Mammary epithelial cell (primary cell): ENCODE measurements at places on chromosomes 3 and 15. TPM values are rescaled to one million over a fixed set of nuclear protein-coding genes. Genes with fewer than 3 reads are reported as not detected.

The NTRK3 gene
- not detected for polyA plus RNA-seq

The PEX11A gene
- 4.9 TPM for polyA plus RNA-seq

DNA sequence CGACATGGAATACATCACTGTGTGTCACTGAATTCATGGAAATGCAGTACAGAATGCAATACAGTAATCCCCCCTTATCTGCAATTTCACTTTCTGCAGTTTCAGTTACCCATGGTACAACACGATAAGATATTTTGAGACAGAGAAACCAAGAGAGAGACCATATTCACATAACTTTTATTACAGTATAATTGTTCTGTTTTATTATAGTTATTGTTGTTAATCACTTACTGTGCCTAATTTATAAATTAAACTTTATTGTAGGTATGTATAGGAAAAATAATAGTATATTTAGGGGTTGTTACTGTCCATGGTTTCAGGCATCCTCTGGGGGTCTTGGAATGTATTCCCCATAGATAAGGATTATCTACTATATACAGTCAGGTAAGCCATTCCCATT lies 61.8 kb downstream of the MBNL1 start:
- DNase-seq, result no peak

- no peak for DNase-seq
These were observed 39.2 kb upstream of the APH1B start for GRCh38 chr15:63238171-63238570.

- DNase-seq, result no peak
These were observed 720.9 kb downstream of the GRM7 start for GRCh38 chr3:7581831-7582230.
